ENCODE measurements at places on chromosomes 5 and 9.

DNA sequence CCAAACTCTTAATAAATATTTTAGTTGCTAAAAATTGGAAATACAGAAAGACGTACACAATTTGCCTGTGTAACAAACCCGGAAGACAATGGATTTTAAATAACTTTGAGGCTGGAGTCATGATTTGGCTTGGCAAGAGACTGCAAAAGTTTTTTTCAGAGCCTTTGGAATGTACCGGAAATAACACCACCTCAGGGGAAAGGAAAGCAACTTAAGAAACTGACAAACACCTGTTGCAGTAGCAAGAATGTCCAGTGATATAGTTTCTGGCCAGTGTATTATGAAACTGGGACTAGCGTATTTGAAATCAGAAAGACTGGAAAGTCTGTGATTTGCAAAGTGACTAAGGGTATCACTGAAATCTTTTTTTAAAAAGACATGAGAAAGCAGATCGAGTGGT, 842 bp downstream of the MUSK start:
- DNase-seq, result no peak
- no peak overlapping the region for H3K4me3 ChIP-seq
- H3K36me3 ChIP-seq, result no peaks in the 10 kb centered on the region
- no peaks in the 10 kb centered on the region for H3K27me3 ChIP-seq
- no peak overlapping the region for H3K27ac ChIP-seq
- no peaks in the 10 kb centered on the region for H3K4me1 ChIP-seq

GRCh38 chr5:173705512-173706044, 89.1 kb upstream of the BOD1 start:
- H3K27ac ChIP-seq, result no peak overlapping the region
- no peaks in the 10 kb centered on the region for H3K27me3 ChIP-seq
- H3K4me3 ChIP-seq, result no peak overlapping the region
- DNase-seq, result no peak

DNA sequence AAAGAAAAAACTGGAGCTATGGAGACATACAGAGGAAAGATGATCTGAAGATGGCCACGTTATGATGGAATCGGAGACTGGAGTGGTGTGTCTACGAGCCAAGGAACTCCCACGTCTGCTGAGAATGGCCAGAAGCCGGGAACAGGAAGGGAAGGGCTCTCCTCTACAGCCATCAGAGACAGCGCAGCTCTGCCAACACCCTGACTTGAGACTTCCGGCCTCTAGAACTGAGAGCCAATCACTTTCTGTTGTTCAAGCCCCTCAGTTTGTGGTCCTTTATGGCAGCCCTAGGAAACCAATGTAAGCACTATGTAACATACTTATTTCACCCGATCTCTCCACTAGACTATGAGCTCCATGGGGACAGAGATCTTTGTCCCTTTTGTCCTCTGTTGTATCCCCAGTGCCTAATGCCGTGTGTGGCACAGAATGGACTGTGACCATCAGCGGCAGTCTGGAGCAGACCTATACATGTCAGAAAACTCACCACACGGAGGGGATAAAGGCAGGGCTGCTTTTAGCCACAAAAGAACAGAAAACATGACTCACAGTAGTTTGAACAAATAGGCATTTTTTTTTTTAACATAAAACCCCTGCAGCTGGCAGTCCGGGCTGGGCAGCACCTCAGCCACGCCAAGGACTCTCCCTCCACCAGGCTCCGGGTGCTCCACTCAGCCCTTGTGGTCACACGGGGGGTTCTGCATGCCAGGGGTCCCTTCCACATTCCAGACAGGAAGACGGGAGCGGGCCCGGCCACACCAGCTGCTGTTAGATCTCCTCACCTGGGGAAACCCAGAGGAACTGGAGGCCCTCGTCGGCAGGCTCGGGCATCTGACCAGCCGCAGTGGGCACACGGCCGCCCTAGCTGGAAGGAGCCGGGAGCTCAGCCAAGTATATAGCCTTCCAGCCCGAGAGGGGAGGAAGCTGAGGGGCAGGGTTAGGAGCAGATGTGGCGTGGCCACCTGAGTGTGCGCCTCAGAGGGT, 16.1 kb upstream of the MXD3 start:
- no peak overlapping the region for H3K4me3 ChIP-seq
- no peaks in the 10 kb centered on the region for H3K4me1 ChIP-seq
- DNase-seq, result no peak

- no peaks in the 10 kb centered on the region for H3K4me1 ChIP-seq
- no peak for DNase-seq
- no peaks in the 10 kb centered on the region for H3K36me3 ChIP-seq
- H3K27ac ChIP-seq, result no peak overlapping the region
- no peak overlapping the region for H3K4me3 ChIP-seq
Measured at GRCh38 chr9:112925058-112925641, 34.5 kb upstream of the SLC46A2 start.

DNA sequence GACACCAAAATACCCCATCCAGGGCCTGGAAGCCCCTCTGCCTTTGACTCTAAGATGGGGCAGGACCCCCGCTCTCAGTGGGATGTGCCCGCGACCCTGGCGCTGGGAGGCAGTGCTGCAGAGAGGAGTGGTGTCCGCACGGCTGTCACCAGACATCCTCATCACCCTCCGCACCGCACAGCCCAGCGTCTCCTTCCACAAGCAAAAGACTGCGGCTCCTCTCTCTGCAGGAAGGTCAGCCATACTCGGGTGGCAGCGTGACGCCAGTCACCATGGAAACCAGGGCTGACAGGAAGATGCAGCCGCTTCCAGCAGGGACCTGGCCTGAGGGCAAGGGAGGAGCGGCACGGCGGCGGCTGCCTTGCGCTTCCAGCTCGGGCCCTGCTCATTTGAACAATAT, 17.1 kb upstream of the SLC6A3 start:
- H3K27ac ChIP-seq, result no peak overlapping the region
- H3K27me3 ChIP-seq, result no peaks in the 10 kb centered on the region
- no peaks in the 10 kb centered on the region for H3K4me1 ChIP-seq
- H3K36me3 ChIP-seq, result peaks cover 7% of the 10 kb centered on the region
- H3K4me3 ChIP-seq, result no peak overlapping the region
- peak; percentile 47 for DNase-seq

GRCh38 chr5:35003018-35003957, 44.5 kb downstream of the AGXT2 start:
- no peak overlapping the region for H3K27ac ChIP-seq
- no peak overlapping the region for H3K4me3 ChIP-seq
- H3K27me3 ChIP-seq, result no peaks in the 10 kb centered on the region
- no peaks in the 10 kb centered on the region for H3K36me3 ChIP-seq
- H3K4me1 ChIP-seq, result no peaks in the 10 kb centered on the region

GRCh38 chr5:142772446-142773293, 2.5 kb downstream of the ARHGAP26 start:
- no peaks in the 10 kb centered on the region for H3K4me1 ChIP-seq
- no peaks in the 10 kb centered on the region for H3K36me3 ChIP-seq
- H3K4me3 ChIP-seq, result peak overlapping the region; percentile 86
- H3K27ac ChIP-seq, result no peak overlapping the region
- H3K27me3 ChIP-seq, result no peaks in the 10 kb centered on the region

GRCh38 chr9:105711867-105712266, 17.5 kb downstream of the TMEM38B start:
- H3K4me1 ChIP-seq, result no peaks in the 10 kb centered on the region
- no peak overlapping the region for H3K4me3 ChIP-seq
- no peaks in the 10 kb centered on the region for H3K27me3 ChIP-seq
- H3K36me3 ChIP-seq, result no peaks in the 10 kb centered on the region
- no peak overlapping the region for H3K27ac ChIP-seq
- DNase-seq, result no peak

DNA sequence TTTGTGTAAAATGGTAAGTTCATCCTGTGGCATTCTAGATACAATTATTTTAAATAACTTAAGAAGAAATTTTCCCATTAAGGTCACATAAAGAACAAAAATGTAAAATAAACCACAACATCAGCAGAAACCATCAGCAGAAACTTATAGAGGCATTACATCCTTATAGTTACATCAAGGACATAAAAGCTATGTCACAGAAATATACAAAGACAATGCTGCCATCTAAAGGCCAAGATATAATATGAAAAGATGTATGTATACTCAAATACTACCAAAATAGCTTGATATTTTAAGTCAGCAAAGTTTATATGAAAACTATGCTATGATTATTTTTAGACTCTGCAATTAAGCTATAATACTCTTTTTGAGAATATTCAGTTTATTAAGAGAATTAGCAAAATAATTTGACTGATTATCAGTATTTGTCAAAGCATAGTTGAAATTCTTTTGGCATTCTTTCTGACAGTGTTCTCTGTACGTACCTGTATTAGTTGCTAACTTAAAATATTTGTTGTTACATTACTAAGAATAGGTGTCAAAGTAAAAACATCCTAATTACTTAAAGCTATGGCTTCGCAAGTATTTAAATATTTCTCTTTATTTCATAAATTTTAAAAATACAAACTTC, 36.2 kb downstream of the FBXL17 start:
- H3K4me1 ChIP-seq, result no peaks in the 10 kb centered on the region
- H3K27me3 ChIP-seq, result no peaks in the 10 kb centered on the region
- H3K27ac ChIP-seq, result no peak overlapping the region

DNA sequence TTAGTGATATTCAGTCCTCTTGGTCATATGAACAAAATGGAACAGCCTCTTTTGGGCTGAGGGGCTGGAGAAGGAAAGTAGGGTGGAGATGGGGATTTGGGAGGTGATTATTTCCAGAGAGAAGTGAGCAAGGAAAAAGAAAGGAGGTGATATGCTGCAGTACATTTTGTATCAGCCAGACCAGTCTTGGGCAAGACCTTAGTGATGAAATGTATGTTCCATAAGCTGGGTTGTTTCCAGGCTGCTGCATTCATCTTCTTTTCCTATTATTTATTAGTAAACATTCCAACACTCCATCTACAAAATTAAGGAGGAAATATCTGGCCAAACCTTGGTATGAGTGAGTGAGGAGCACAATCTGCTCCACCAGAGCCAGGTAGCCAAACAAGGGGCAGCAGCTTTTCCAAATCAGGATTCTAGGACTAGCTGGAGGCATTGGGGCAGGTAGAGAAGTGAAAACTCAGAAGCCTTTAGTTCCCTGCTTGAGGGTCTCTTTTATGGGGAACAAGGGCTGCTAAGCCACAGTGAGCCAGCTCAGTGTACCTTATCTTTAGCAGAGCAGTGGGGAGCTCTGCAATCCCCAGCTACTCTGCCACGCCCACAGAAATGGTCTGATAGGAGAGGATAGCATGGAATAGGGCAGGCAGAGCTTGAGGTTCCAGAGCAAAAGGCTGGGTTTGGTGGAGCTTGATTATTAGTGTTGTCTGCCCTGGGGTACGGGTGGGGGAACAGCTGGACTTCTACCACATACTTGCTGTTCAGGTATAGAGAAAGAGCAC, 19.5 kb downstream of the RAD1 start:
- H3K27ac ChIP-seq, result no peak overlapping the region
- DNase-seq, result no peak
- H3K27me3 ChIP-seq, result no peaks in the 10 kb centered on the region

DNA sequence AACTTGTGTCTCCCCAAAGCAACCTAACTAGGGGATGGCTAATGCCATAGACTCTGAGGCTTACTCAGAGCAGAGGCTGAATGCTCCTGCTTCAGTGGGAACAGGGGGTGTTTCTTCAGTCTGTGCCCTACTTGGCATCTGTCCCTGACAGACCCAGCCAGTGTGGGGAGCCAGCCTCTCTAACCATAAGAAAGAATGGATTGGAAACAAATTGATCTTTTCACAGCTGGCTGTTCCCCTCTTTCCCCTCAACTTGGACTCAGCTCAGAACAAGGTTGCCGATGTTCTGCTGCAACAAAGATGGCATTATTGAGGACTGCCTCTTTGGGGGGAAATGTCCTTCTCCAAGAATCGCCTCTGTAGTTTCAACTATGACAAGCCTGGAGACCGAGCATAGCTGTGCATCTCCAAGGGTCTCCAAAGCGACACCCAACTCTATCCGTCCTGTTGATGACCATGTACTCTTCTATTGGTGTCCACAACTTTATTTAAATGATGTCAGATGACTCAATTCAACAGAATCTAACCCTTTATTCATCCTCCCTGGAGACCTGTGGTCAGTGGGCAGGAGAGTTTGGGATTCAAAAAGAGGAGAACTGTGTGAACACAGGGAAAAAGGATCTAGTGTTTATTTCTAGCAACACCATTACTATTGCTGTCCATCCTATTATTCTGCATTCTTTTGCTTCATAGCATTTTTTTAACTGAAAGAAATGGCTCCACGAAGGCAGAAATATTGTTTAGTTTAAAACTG, 24.7 kb upstream of the TNC start:
- no peak for DNase-seq
- no peaks in the 10 kb centered on the region for H3K4me1 ChIP-seq
- H3K36me3 ChIP-seq, result no peaks in the 10 kb centered on the region
- no peak overlapping the region for H3K4me3 ChIP-seq

DNA sequence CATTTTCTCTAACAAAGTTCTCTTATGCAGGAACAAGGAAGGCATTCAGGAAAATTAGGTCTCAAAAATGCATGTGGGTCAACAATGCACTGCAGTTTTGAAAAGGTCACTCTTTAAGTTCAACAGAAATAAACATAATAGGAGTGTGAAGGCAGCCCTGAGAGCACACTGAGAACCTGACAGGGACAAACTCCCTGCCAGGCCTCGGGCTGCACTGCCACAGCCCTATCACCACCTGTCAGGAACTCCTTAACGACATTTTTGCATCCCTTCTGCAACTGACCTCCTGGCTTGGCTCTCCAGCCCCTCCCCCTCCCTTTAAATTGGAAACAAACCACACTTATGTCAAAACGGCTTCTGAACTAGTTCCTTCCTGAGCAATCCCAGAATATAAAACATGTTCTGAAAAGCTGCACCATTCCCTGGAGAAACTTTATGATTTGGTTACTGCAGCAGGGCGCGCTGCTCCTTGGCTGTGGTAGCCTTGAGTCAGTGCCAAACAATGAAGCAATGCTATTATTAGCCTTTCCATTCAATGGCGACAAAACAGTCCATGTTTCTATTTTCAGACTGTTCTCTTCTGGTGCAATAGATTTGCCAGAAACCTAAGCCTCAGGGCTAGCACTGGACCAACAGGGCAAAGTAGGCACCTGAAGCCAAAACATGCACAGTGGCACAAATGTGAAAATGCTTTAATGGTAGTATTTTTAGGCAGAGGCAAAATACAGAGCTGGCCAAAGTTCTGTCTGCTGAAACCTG, 160.1 kb upstream of the ZNF608 start:
- no peaks in the 10 kb centered on the region for H3K36me3 ChIP-seq
- no peaks in the 10 kb centered on the region for H3K27me3 ChIP-seq
- H3K4me1 ChIP-seq, result peaks cover 22% of the 10 kb centered on the region
- DNase-seq, result no peak
- peak overlapping the region; percentile 86 for H3K27ac ChIP-seq

All from breast epithelium (tissue), 4 donors.